Neural cell (in vitro differentiated cells): ENCODE measurements at places on chromosomes 3 and 15. TPM values are rescaled to one million over a fixed set of nuclear protein-coding genes. Genes with fewer than 3 reads are reported as not detected.

FBXW12 gene
- polyA plus RNA-seq = not detected in 2 replicates

SH2D7 gene
- not detected in 2 replicates for polyA plus RNA-seq

PRSS50 gene
- polyA plus RNA-seq = not detected in 2 replicates

CCPG1 gene
- 52.6 and 64.2 TPM in 2 replicates for polyA plus RNA-seq

KBTBD13 gene
- not detected in 2 replicates for polyA plus RNA-seq

MB21D2 gene
- polyA plus RNA-seq = 32.8 and 39.0 TPM in 2 replicates

CHRNB4 gene
- not detected in 2 replicates for polyA plus RNA-seq

PPP1R14D gene
- not detected in 2 replicates for polyA plus RNA-seq
